T-helper 1 cell (primary cell): ENCODE measurements at places on chromosomes 1 and 21.

DNA sequence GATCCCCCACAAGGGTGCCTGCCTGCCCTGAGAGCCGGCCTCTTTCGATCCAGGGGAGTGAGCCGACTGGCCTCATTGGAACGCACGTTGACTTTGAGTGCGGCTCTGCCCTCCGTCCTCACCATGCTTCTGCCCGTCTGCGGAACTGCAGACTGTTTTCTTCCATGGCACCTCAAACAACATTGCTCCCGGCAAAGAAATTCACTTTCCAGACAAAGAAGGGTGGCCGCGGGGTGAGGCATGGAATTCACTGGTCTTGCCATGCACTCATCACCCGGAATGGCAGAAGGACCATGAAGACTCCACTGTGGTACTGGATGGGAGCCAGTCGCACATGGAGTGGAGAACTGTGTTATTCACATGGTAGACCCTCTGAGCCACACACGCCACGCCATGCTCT lies 169.5 kb downstream of the NPHP4 start:
- DNase-seq = no peak

DNA sequence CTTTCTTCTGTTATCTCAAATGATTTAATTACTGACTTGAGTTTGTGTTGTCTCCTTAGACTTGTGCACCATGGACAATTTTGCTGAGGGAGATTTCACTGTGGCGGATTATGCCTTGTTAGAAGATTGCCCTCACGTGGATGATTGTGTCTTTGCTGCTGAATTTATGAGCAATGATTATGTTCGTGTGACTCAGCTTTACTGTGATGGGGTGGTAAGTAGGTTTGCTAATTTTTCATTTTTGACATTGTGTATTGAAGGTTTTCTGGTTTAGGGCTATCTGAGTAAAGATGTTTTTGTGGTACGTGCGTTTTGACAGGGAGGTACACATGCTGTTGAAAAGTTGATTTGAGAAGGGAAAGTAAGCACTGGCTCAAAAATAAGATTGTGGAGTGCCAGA lies 14.1 kb downstream of the TTC3 start:
- no peak for DNase-seq

DNA sequence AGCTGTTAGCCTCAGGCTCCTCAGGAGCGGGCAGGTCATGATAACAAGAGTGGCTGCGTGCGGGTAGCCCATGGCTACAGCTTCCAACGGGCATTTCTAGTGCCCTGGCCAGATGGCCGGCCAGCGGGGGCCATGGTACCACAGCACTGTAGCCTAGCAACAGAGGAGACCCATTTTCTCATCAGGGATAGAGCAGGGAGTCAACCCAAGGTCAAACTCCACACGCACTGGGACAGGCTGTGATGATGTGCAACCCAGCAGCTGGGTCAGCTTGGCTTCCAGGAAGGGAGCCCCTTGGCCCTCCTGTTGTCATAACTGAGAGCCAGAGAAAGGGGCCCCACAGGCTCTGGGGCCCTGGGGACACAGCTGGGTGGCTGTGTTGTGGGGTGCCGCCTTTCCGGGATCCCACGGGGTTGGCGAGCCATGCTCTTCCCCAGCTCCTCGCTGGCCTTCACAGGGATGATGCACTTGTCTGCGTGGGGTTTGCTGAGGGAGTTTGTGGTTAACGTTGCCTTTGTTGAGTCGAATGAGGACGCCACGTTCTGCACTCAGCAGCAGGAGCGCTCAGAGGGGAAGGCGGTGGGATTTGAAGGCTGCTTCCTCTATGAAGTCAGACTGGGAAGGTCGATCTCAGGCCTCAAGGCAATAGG lies 46.3 kb downstream of the COL18A1 start:
- DNase-seq = no peak

- DNase-seq = no peak
Measured at GRCh38 chr1:194917769-194918168, 1690.5 kb downstream of the KCNT2 start.

DNA sequence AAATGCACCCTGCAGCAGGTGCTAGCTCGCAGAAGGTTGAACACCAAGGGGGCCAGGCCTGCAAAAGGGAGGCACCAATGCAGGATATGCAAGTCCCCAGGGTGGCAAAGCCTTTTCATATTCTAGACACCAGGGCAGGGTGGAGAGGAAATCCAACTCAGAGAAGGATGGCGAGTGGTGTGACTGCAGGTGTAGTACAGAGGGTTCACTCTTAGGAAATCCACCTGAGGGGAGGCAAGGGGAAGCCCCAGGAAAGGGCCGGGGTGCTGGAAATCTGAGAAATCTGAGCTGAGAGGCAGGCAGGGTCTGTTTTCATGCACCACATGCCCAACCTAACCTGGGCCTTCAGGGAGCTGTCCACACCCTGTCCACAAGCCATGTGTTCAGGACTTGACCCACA lies 163.2 kb upstream of the CTTNBP2NL start:
- DNase-seq = no peak
